ENCODE measurements at places on chromosomes 1 and 21. TPM values are rescaled to one million over a fixed set of nuclear protein-coding genes. Genes with fewer than 3 reads are reported as not detected.

- no peak for DNase-seq
These were observed 53.5 kb upstream of the C8B start for GRCh38 chr1:57019236-57019839.

DNA sequence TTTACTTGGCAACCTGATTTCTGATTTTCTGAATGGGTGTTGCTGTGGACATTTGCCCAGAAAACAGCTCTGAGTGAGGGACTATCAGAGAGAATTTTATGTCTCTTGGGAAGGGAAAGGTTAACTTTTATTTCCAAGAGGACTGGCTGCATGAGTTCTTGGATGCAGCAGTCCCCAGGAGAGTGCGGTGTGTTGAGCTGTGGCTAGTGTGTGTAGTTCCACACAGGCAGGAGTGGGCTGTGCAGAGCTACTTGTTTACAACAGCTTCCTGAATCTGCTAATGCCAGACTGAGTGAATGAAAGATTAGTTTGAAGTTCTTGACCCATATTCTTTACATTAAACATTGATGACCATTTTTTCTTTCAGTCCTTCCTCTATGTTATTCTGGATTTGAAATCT, 41.0 kb upstream of the APOBEC4 start:
- no peak for DNase-seq

DNA sequence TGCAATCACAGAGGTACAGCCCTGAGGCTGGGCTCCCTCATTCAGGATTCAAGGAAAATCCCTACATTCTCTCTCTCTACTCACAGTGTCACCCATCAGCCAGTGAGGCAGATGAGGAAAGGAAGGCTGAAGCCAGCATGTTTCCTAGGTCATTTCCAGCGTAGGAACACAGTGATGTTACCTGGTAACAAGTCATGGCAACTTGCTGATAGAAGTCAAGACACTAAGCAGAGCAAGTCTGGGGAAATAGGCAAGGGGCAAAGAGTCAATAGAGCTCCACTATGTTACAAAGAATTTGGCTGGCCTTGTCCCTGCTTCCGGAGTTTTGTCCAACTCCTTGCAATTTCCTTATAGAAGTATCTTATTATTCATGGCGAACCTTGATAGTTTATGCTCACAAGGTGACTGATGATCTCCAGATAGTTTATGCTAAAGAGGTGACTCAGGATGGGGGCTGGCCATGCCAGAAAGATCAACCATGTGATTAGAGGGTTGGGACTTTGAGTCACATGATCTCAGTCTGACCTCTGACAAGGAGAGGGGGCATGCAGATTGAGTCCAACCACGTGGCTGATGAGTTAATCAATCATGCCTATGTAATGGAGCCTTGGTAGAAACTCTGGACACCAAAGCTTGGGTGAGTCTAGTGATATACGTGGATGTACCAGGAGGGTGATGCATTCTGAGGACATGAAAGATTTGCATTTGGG, 51.1 kb downstream of the SUSD4 start:
- no peak for DNase-seq

DNA sequence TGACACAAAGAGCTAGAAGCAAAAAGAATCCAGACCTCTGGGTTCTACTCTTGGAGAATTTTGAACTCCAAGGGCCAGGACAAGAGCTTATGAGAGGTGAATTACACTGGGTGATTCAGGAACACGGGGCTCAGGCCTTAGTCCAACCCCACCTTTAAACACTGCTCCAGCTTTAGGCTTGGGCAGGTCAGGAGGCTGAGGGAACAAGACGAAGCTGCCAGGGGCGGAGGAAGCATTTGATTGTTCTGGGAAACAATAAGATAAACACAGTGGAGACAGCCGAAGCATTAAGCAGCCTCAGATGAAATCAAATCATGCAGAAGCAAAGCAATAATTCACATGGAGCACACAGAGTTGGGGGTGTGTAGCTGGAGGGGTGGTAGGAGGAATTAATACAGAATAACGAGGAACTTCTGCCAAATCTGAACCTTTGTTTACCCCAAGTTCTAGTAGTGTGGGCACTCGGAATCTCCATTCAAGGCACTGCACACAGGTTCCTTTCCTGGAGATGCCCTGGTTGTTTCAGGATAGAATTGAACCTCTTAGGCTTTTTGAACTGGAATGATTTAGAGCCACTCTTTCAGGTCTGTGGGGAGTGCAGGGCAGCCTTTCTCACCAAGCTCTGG, 93.2 kb downstream of the PLXNA2 start:
- DNase-seq: no peak

DNA sequence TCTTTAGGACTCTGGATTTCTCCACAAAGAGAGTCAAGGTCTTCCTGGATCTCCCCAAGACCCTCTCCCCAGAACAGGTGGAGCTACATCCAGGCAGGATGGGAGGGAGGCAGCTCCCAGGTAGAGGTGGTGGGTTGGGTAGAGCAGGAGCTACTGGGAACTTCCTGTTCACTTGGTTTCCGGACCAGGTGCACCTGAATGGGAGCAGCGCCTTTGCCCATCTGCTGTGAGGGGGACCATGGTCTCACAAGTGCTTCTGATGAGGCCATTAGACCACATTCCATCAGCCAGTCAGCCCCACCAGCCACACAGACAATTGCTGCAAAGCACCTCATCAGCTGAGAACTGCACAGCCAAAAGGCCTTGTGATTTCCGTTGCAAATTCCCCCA, 188.8 kb downstream of the MATN1 start:
- no peak for DNase-seq

DNA sequence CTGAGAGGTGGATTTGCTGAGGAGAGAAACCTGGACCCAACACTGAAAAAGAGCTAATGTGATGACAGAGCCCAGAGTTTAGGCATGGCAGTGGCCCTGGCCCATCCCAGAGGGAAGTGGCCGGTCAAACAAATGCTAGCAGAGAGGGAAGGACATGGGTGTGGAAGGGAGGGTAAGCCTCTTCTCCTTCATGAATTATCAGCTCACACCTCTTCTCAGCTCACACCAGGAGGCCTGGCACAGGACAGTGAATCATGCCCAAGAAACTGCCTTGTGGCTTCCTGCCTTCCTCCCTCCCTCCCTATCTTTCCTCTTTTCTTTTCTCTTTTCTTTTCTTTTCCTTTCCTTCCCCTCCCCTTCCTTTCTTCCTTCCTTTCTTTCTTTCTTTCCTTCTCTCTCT, 1.3 kb upstream of the SPRR3 start:
- DNase-seq: peak; percentile 30

The CHODL gene
- not detected for total RNA-seq

The SYPL2 gene
- not detected for total RNA-seq

The JAM2 gene
- not detected for total RNA-seq

Measured in MCF 10A (cell line).